ENCODE measurements at places on chromosomes 4 and X. TPM values are rescaled to one million over a fixed set of nuclear protein-coding genes. Genes with fewer than 3 reads are reported as not detected.

DNA sequence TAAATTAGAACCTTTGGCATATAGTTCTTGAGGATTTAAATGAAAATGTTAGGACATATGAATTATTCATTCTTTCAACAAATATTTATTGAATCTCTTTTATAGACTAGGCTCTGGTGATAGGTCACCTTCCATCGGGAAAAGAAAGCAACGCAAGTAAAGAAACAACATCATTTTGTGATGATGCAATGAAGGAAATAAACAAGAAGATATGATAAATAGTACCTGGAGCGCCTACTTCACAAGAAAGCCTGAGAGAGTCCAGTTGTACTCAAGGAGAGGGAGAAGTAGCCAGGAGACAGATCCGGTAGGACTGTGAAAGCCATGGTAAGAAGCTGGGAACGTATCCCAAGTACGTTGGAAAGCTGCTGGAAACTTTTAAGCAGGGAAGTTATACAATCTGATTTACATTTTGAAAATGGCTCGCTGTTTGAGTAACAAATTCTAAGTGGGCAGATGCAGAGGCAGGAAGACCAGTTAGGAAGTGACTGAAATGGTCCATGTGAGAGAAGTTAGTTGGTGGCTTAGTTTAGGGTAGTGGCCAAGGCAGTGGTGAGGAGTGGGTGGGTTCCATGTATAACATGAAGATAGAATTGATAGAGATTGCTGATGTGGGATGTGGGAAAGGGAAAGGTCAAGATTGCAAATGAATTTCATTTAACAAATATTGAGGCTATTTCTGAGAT, 17.7 kb upstream of the CPE start:
- no peaks in the 10 kb centered on the region for H3K4me1 ChIP-seq
- H3K27me3 ChIP-seq: no peaks in the 10 kb centered on the region
- no peak overlapping the region for H3K4me3 ChIP-seq
- no peaks in the 10 kb centered on the region for H3K36me3 ChIP-seq
- H3K27ac ChIP-seq: no peak overlapping the region
- DNase-seq: no peak

DNA sequence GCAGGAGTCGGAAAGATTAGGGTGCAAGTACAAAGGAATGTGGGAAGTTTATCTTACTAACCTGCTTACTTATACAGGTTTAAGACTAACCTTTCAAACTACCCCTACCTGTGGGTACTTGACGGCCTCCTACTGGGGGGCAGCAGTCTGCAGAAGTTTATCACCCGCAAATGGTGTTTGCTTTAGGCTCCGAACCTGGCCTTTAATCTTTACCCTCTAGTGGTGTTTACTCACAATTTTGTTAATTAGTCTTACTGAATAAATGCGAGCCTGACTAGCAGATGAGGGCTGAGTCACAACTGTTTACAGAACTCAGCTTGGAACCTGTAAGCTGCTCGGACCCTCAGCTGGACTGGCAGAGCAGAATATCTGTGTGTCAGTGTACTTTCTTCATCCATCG, 204.2 kb upstream of the GPRIN3 start:
- H3K36me3 ChIP-seq: no peaks in the 10 kb centered on the region
- H3K27me3 ChIP-seq: peaks cover 3% of the 10 kb centered on the region
- no peak overlapping the region for H3K27ac ChIP-seq
- no peak for DNase-seq
- H3K4me3 ChIP-seq: no peak overlapping the region
- no peaks in the 10 kb centered on the region for H3K4me1 ChIP-seq

- H3K27me3 ChIP-seq: no peaks in the 10 kb centered on the region
- peaks cover 47% of the 10 kb centered on the region for H3K36me3 ChIP-seq
- H3K27ac ChIP-seq: no peak overlapping the region
- no peaks in the 10 kb centered on the region for H3K4me1 ChIP-seq
These were observed 87.5 kb downstream of the LEF1 start for GRCh38 chr4:108081256-108081655.

Gene CTAG2
- not detected for total RNA-seq

- H3K4me3 ChIP-seq: no peak overlapping the region
- DNase-seq: no peak
- peaks cover 75% of the 10 kb centered on the region for H3K27me3 ChIP-seq
- no peak overlapping the region for H3K27ac ChIP-seq
These were observed 1.1 kb upstream of the ATOH1 start for GRCh38 chr4:93827272-93827947.

DNA sequence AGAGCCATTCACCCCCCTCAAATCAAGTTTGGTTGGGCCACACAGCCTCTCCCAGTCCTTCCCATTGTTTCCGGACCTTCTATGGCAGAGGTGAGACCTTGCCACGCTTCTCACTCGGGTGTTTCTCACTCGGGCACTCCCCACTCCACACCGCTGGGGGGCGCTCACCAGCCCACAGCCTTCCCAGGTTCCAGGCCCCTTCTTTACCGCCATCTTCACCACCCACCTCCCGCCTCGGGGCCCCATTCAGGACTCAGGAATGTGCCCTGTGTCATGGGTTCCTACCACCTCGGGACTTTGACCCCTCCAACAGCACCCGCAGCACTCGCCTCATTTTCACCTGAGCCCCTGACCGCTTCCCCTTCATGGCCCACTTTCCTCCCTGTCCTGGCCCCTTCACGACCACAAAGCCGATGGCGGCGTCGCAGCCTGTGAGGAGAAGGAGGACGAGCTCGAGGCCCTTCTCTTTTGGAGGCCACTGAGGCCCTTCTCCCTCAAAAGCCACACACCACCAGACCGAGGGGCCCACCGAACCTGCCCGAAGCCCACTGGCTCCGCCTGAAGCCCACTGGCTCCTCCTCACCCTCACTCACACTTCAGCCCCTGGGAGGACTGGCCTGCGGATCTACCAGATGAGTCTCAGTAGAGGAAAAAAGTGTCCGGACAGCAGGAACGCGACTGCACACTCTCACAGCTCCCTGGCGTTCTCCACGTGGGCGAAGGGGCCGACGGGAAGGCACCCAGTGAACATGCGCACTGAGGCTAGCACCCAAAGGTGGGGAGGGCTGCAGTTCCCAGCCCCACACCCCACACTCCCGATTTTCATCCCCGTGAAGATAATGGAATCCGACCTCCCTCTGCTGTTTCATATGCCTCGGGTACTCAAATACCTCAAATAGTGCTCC, at the start of gene PAGE1:
PAGE1 (minus strand) TSS at position 709 of the 905 bp plus-strand sequence. CDS start 1,214 bp downstream, outside the sequence.
- H3K4me1 ChIP-seq: no peaks in the 10 kb centered on the region
- DNase-seq: no peak
- no peaks in the 10 kb centered on the region for H3K27me3 ChIP-seq
- no peak within 1 kb of the TSS for H3K4me3 ChIP-seq
- no peaks in the 10 kb centered on the region for H3K36me3 ChIP-seq

Gene WDR17
- 0.41 TPM for total RNA-seq

DNA sequence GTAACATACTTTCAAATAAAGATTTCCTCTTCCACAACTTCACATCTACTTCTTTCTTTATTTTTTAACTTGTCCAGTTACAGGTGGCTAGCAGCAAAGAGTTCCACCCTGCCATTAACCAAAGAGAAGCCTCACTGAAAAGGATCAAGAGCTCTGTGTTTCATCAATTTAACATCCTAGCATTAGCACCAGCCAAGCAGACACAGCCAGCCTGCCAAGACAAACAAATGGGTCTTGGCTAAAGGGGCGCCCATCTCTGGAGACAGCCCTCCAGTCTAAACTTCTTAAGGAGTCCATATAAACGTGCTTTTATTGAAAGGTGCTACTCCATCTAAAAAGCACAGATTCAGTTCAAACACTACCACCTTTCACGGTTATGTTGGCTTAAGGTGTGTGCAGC, 105.3 kb downstream of the ADAMTS3 start:
- H3K4me1 ChIP-seq: no peaks in the 10 kb centered on the region
- H3K27me3 ChIP-seq: no peaks in the 10 kb centered on the region
- DNase-seq: no peak
- no peak overlapping the region for H3K27ac ChIP-seq
- H3K4me3 ChIP-seq: no peak overlapping the region

DNA sequence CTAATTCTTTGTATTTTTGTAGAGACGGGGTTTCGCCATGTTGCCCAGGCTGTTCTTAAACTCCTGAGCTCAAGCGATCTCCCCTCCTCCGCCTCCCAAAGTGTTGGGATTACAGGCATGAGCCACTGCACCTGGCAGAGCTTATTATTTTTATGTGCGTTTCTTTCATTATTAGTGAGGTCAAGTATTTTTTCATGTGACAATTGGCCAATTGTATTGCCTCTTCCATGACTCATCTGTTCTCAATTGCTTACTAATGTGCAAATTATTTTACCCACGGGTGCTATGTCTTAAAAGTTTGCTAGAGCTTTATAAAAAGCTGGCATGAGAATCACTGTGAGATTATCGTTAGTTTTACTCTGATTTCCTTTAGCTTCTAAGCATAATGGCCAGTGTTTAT, 13.0 kb upstream of the ARX start:
- H3K4me3 ChIP-seq: no peak overlapping the region
- H3K4me1 ChIP-seq: no peaks in the 10 kb centered on the region
- H3K27ac ChIP-seq: no peak overlapping the region
- H3K36me3 ChIP-seq: no peaks in the 10 kb centered on the region
- H3K27me3 ChIP-seq: 0 out of 2 replicates have a peak, but pooled peaks cover 1% of the 10 kb centered on the region

Gene GPR34
- total RNA-seq: not detected

- no peaks in the 10 kb centered on the region for H3K36me3 ChIP-seq
- no peak overlapping the region for H3K4me3 ChIP-seq
- no peak overlapping the region for H3K27ac ChIP-seq
- DNase-seq: no peak
These were observed 147.7 kb downstream of the RBM46 start for GRCh38 chr4:154928640-154929257.

DNA sequence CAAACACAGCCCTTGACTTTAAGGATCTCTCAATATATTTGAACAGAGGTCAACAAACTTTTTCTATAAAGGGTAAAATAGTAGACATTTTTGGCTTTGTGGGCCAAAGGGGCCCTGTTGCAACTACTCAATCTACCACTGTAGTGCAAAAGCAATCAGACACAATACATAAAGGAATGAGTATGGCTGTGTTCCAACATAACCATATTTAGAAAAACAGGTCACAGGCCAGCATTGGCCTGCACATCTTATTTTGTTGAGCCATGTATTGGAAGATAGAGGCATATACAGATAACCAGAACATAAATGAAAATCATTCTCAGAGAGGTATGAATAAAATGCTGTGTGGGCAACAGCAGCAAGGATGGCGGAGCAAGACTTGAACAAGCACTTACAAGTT, 49.8 kb downstream of the MID1 start:
- peaks cover 10% of the 10 kb centered on the region for H3K36me3 ChIP-seq
- peak overlapping the region; percentile 72 for H3K27ac ChIP-seq
- H3K27me3 ChIP-seq: no peaks in the 10 kb centered on the region
- H3K4me1 ChIP-seq: peaks cover 60% of the 10 kb centered on the region
- H3K4me3 ChIP-seq: no peak overlapping the region
- DNase-seq: no peak

DNA sequence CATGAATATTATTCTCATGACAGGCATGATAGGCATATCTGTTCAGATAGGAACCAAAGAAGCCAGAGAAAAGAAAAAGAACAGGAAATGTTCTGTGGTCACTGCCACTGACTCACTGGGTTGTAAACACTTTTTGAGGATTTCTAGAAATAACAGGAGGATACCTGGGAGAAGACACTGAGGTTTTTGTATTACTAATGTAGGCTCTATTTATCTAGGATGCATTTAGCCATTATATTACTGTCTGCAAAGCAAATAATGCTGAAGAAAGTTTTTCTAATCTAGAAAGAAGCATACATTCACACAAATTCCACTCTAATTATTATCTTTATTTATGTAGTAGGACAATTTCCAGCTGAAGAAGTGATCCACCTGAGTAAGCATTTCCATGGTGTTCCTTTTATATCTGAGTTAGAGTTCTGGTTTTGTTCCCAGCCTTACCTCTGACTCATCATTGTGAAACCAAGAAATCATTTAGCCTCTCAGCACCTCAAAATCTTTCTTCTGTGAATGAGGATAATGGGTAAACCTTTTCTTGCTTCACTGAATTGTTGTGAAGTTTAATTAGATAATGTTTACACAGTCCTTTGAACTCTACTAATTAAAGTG, 40.2 kb upstream of the EPGN start:
- peaks cover 14% of the 10 kb centered on the region for H3K4me1 ChIP-seq
- no peaks in the 10 kb centered on the region for H3K36me3 ChIP-seq
- no peak overlapping the region for H3K4me3 ChIP-seq
- H3K27me3 ChIP-seq: no peaks in the 10 kb centered on the region
- no peak overlapping the region for H3K27ac ChIP-seq

DNA sequence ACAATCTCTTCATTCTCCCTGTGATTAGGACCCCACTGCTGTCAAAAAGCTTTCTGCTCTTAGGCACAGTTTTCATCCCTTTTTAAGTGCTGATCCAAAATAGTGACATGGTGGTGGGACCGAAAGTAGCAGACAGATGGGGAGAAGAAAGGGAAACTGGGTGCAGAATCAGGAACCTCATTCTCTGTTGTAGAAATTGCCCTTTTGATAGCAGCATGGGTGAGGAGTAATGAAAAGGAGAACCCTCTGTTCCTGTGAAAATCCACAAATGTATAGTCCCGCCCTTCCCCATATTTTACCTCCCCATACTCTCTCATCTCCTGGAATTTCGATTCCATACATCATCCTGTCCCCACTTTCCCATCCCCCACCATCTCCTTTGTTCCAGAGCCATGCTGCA, 126.5 kb downstream of the STIM2 start:
- H3K36me3 ChIP-seq: no peaks in the 10 kb centered on the region
- no peak overlapping the region for H3K27ac ChIP-seq
- DNase-seq: no peak
- no peaks in the 10 kb centered on the region for H3K27me3 ChIP-seq
- no peaks in the 10 kb centered on the region for H3K4me1 ChIP-seq

Gene MAP7D2
- not detected for total RNA-seq

DNA sequence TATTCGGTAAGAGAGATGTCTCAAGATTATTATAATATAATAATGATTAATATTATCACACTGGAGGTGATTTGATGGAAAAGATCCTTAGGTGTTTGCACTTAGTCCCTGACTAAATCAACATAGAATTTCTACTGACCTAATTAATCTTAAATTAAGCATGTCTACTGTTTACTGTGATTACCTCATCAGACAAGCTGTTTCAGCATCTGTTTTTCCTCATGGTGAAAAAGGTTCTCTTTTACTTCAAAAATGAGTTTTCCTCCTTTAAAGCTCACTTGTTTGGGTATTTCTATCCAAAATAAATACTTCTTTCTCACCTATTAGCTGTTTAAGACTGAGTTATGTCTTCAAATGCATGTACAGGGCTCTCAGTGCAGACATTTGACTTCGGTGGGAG, 407.8 kb downstream of the NKX6-1 start:
- no peak overlapping the region for H3K4me3 ChIP-seq
- DNase-seq: no peak
- peaks cover 18% of the 10 kb centered on the region for H3K27me3 ChIP-seq
- no peak overlapping the region for H3K27ac ChIP-seq

Gene SYTL4
- total RNA-seq: 8.0 TPM

Gene IGFBP7
- total RNA-seq: 1,151 TPM

GRCh38 chr4:158161551-158162354, 11.1 kb downstream of the GASK1B start:
- no peak overlapping the region for H3K4me3 ChIP-seq
- H3K36me3 ChIP-seq: no peaks in the 10 kb centered on the region
- DNase-seq: peak; percentile 85

GRCh38 chr4:148376151-148376550, 66.1 kb downstream of the NR3C2 start:
- DNase-seq: no peak
- 0 out of 2 replicates have a peak, but pooled peaks cover 6% of the 10 kb centered on the region for H3K27me3 ChIP-seq
- H3K27ac ChIP-seq: no peak overlapping the region
- H3K36me3 ChIP-seq: no peaks in the 10 kb centered on the region

GRCh38 chr4:146132445-146132844, 43.1 kb upstream of the LSM6 start:
- H3K4me1 ChIP-seq: no peaks in the 10 kb centered on the region
- DNase-seq: no peak
- no peaks in the 10 kb centered on the region for H3K27me3 ChIP-seq
- no peaks in the 10 kb centered on the region for H3K36me3 ChIP-seq
- H3K27ac ChIP-seq: no peak overlapping the region

- H3K4me1 ChIP-seq: peaks cover 39% of the 10 kb centered on the region
- H3K36me3 ChIP-seq: no peaks in the 10 kb centered on the region
- DNase-seq: peak; percentile 77
These were observed 84.1 kb downstream of the TMEM164 start for GRCh38 chrX:110086916-110087484.

Gene PDLIM3
- 87.3 TPM for total RNA-seq

All from SJSA1 (cell line).